ENCODE measurements at places on chromosomes 4 and X.
A peak's percentile ranks its signal among the peaks of the same experiment; 100 is the strongest.

DNA sequence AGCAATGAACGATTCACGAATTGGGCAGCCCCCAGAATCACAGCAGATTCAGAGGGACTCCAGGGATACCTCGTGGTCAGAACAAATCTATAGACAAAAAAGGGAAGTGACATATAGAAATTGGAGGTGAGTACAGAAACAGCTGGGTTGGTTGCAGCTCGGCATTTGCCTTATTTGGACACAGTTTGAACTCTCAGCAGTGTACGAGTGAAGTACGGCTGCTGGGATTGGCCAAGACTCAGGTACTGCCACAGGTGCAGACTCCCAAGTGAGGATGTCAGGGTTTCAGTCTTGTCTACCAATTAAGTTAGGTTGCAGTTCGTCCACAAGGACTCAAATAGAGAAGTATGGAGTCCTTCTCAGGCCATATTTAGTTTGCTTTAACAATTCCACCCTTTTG, 28.2 kb downstream of the HTT-AS start:
- no peak for DNase-seq

- no peak for DNase-seq
Measured at GRCh38 chrX:11450354-11450753, 157.1 kb downstream of the AMELX start.

- DNase-seq = no peak
Measured at GRCh38 chr4:183506389-183506735, 1.5 kb downstream of the ING2 start.

- no peak for DNase-seq
Measured at GRCh38 chrX:13151828-13152517, 107.6 kb upstream of the FAM9C start.

DNA sequence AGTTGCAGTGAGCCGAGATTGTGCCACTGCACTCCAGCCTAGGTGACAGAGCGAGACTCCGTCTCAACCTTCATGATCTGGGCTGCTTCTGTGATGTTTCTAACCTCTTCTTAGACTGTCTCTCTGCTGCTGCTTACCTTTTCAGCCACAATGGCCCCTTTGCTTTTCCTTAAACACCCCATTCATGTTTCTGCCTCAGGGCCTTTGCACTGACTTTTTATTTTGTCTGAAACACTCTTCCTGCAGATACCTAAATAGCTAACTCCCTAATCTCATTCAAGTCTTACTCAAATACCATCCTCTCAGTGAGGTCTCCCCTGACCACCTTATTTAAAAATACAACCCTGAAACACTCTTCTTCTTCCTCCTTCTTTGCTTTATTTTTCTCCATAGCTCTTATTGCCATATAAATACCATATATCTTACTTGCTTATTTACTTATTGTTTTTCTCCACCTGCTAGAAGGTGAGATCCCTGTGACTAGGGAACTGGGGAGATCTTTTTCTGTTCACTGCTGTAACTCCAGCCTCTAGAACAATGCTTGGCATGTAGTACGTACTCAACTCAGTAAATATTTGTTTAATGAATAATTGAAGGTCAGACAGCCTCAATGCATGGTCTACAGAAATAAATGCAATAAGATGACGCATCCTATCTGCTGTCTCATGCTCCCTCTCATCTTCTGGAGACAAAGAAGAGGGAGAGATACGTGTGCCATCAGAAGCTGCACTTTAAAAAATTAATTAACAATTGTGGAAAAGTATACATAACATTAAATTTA, 43.8 kb upstream of the SETD7 start:
- DNase-seq = no peak

DNA sequence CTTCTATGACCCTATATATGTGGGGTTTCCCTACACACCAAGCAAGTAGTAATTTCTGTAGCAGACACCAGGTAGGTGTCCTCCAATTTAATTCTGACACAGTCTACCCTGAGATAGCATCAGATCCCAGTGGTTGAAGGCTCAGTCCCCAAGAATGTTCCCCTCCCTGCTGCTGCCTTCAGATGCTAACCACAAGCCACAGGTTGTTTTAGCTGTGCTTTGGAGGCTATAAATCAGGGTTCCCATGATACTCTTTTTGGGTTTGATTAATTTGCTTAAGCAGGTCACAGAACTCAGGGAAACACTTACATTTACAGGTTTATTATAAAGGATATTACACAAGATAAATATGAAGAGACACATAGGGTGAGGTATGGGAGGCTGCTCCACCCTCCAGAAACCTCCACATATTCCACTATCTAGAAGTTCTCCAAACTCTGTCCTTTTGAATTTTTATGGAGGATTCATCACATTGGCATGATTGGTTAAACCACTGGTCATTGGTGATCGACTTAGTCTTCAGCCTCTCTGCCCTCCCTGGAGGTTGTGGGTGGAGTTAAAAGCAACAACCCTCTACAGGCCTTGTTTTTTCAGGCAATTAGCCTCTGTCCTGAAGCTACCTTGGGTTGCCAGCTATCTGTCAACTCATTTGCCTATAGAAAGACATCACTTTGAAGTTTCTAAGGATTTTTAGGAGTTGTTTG, 50.8 kb downstream of the GRIA2 start:
- DNase-seq = no peak

DNA sequence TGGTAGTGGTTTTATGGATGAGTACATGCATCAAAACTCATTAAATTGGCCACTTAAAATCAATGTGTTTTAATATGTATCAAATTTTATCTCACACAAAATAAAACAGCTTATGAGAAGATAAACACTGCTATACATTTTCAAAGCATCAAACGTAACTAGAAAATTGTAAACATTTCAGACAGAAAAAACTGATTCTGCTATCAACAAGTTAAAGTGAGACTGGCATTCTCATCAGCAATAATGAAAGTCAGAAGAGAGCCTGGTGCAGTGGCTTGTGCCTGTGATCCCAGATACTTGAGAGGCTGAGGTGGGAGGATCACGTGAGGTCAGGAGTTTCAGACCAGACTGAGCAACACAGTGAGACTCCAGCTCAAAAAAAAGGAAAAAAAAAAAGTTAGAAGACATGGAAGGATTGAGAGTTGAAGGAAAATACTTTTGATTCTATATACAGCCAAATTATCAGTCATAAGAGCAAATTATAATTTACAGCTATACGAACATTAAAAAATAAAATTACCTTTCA, 2.9 kb downstream of the TBCK start:
- no peak for DNase-seq

- no peak for DNase-seq
Measured at GRCh38 chrX:120753413-120754251, 122.0 kb downstream of the CT47B1 start.

DNA sequence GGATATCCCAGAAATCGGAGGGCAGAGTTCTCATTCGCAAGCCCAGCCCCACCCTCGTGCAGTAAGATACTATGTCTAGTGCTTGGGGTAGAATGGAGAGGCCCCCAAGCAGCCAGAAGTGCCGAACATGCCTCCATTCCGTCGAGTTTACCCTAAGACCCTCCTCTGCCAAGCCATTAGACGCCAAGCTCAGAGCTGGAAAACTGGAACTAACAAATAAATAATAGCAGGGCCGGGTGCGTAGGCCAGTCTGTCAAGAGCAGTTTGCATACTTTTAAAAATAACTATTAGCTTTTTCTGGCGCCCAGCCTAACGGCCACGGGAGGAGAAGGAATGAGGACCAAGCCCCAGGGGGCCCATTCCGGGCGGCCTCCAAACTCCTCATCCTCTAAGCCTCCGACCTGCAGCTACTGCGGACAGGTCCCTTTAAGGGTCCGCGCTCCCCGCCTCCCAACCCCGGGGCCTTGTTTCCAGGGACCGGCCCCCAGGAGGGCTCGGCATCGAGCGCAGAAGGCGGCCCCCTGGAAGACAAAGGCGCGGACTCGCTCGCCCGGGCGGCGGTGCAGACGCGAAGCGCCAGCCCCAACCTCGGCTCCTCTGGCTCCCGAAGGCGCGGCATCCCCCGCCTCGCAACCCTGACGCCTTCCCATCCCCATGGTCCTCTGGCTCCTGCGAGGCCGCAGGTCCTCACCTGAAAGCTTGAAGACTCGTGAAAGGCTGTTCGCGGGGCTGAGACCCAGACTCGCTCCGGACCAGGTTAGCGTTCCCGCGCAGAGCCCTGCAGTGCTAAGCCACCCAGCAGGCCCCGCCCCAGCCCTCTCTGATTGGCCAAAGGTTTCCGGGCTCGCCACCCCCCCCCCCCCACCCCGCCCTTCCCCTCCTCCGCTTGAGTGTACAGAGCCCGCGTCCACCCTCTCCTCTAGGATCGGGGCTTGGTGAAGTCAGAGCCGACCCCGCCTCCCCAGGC, at the start of gene TMSB15A:
TMSB15A (minus strand) TSS at position 765 of the 967 bp plus-strand sequence.
- peak; percentile 56 for DNase-seq

DNA sequence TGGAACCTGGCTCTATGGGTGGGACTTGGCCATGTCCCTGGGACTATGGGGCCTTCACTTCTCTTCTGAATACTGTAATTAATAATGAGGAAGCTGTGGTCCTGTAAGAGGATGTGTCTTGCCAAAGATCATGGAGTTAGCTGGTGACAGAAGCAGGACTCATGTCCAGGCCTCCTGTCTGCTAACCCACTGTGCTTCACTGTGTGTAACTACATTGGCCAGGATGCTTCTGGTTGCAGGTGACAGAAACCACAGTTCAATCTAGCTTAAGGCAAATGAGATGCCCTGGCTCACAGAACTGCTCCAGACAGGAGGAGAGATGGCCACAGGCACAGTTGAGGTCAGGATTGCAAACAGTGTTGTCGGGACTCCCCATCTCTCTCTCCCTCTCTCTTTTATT, 3.1 kb downstream of the MTMR1 start:
- DNase-seq = no peak

DNA sequence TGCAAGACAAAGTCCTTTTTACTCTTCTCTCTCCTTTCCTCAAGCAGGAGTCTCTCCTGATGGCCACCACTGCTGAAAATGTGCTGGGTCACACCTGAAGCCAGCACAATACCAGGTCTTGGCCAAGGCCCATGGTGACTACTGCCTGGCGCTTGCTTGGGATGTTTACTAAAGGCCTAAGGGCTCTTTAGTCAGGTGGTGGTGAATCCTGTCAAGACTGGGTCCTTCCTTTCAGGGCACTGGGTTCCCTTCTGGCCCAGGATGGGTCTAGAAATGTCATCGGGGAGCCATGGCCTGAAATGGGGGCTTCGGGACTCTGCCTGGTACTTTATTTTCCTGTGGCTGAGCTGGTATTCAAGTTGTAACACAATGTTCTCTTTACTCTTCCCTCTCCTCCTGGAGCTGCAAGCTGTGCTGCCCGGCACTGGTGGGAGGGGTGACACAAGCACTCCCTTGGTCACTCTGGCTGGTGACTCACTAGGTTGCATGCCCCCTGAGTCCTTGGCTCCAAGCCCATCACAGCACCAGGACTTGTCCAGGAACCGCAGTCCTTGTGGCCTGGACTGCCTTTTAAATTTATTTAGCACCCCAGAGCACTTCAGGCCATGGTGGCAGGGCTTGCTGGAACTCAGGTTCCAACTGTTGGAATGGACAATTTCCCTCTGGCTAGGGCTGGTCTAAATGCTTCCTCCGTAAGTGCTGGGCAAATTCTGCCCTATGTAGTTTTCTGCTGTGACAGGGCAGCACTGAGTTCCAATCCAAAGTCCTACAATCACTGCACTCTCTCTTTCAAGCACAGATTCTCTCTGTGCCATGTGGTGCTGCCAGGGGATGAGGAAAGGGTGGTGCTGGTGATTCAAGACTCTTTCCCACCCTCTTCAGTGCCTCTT, 11.3 kb downstream of the ARL13A start:
- no peak for DNase-seq

DNA sequence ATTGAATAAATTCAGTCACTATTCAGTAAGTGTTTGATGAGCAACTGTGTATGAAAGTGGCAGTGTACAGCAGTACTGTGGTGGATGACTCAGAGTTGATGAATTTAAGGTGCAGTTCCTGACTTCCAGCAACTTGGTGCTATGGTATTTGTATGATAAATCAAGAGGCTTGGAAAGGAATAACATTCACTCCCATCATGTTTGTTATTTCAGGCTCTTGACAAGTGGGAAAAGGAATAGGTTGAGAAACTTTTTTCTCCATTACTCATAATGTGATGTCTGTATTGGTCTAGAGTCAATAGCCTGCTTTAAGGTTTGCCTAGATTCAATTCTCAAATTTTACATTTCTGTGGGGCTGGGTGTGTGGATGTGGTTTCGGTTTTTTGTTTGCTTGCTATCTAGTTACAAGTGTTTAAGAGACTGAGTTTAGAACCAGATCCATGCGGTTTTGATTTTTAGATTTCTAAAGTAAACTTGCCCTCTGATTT, 35.1 kb upstream of the CYP2U1 start:
- DNase-seq = no peak

DNA sequence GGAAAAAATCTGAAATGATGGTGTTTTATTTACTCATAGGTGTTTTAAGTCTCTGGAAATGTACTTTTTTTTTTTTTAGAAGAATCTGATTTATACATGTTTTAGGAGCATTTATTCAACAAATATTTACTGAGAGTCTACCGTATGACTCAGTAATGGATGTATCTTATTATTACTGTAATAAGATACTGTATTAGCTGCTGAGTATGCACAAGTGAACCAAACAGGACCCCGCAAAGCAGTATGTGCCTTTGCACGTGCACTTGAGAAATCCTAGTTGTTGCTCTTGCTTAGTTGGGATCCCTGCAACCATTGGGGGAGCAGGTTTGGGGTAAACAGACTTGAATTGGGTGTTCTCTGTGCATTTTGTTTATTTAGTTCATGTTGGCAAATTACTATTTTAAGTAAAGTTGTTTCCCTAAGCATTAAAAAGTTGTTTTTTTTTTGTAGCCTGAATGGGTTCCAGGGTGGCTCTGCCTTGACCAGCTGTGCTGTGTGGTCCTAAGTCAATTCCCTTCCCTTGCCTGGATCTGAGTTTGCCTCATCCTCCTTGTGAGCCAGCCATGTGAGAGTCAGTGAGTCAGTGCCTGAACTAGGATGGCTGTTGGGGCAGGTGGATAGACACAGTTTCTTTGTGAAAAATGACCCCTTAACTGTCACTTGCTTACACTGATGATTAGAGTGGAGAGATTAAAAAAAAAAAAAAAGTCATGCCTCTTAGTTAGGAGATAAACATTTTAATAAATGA, 27.7 kb downstream of the DCUN1D4 start:
- DNase-seq = no peak

DNA sequence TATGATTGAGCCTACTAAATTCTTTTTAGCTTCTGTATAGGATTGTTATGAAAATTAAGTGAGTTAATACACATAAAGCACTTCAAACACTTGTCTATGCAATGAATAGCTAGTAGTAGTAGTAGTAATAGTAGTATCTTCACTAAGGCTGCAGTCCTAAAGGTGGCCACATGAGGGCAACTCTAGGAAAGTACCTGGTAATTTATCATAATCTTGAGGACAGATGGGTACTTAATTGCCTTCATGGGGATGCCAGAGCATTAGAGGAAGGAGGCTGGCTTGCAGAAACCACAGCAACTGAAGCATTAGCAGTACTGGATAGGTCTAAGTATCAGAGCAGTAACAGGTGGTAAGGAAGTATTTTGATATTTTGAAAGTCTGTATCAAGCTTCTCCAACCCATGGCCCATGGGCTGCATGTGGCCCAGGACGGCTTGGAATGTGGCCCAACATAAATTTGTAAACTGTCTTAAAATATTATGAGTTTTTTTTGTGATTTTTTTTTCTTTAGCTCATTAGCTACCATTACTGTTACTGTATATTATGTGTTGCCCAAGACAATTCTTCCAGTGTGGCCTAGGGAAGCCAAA, 17.3 kb downstream of the NIPAL1 start:
- DNase-seq = no peak

- no peak for DNase-seq
Measured at GRCh38 chrX:19742826-19743225, 144.6 kb downstream of the SH3KBP1 start.

- peak; percentile 75 for DNase-seq
Measured at GRCh38 chr4:80072744-80073472, at the start of gene ANTXR2. Gene ANTXR2, minus strand, starts transcription at chr4:80073229. Its CDS starts 669 bp downstream, at chr4:80072560.

GRCh38 chrX:10875995-10876394, 235.1 kb upstream of the HCCS start:
- DNase-seq = no peak
